ENCODE measurements at places on chromosomes 4 and X.

GRCh38 chr4:181662383-181662782 is 580.8 kb upstream of the TENM3 start:
- DNase-seq: no peak

GRCh38 chrX:136021160-136021559 is 35.9 kb downstream of the SLC9A6 start:
- no peak for DNase-seq

GRCh38 chr4:2848449-2848848 is 4.8 kb downstream of the ADD1 start:
- no peak for DNase-seq

GRCh38 chr4:70680934-70681333 is 7.4 kb upstream of the UTP3 start:
- DNase-seq: no peak

DNA sequence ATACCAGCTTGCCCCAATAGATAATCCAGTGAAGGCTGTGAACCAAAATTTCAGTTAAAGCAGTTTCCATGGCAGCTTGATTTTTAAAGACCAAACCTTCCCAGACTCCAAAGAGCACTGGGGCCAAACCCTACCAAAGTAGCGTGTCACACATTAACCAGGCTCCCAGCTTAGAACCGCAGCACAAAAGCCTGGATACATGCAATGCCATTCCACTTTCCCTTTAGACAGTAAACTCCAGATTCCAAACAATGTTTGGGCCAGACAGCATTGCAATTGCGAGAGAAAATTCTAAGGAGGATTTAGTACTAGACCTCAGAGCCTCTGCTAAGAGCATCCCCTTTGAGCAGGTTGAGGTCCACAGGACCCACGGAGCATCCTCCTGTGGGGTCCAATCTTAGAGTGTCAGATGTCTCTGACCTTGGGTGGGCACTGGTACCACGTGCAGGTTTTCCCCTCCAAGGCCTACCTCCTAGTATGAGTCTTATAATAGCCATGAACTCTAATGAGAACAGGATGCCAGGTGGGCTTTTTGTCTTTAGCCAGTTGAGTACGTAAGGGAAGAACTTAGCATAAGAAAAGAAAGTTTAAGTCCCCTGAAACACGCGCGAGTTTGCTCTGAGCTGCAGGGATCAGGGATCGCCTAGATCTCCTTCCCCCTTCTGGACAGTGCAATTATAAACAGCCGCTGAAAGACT is 38.8 kb downstream of the MGARP start:
- no peak for DNase-seq
